ENCODE measurements at places on chromosomes 4 and X.

DNA sequence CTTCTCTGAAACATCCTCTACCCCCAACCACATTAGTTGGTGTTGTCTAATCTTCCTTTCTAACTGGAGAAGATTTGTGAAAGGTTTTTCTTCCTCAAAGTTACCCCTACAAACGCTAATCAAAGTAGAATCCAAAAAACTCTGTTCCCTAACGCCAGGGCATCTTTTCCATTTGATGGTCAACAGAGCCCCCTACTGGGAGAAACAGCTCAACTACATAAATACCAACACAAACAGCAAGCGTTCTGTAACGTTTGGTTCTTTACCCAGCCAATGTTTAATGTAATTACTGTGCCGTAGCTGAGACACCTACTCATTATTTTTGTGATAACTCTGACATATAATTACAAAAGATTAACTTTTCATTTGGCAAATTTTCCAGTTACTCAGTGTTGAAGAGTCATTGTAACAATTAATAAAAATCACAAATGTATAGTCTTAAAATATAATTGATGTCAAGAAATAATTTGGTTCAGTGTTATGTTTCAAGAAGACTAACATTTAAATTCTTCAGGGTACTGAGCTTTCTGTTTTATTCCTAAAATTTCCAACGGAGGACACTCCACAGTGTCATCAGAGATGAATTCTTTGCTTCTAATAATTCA, 94.9 kb upstream of the TBC1D9 start:
- no peak for DNase-seq

GRCh38 chr4:41822325-41822724, 73.8 kb upstream of the PHOX2B start:
- no peak for DNase-seq

GRCh38 chr4:85496126-85496849, 21.3 kb downstream of the ARHGAP24 start:
- no peak for DNase-seq

DNA sequence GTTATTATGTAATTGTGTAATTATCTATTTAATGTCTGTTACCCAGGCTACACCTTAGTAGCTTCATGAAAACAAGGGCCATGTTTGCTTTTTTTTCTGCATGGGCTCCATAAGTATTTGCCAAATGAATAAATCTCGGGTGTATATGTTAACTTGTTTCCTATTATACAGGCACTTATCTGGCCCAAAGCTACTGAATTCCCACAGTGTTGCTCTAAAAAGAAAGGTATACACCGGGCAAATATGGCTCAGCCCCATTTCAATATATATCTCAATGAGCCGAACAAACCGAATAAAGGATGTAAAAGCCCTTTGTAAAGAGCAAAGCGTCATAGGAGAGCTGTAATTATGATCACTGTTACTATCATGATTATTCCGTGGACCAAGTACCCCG, 767 bp downstream of the PAQR3 start:
- DNase-seq, result no peak

- DNase-seq, result no peak
Observed at GRCh38 chr4:95085124-95085833, 327.5 kb downstream of the BMPR1B start.

DNA sequence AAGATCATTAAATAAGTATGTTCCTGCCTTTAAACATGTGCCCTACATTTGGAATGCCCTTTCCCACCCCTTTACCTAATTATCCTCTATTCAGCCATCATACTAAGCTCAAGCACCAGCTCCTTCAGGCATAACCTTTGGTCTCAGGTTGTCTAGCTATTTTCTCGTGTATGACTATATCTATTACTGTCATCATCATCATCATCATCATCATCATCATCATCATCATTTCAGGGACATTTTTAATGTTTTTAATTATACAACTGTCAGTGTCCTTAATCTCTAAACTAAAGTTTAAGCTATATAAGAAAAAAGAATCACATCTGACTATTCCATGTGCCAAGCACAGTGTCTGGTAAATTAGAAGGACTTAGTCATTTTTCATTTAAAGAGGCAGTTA, 214.6 kb upstream of the CTSO start:
- no peak for DNase-seq
